ENCODE measurements at places on chromosomes 2 and 18. TPM values are rescaled to one million over a fixed set of nuclear protein-coding genes. Genes with fewer than 3 reads are reported as not detected.

The UGT1A4 gene
- total RNA-seq, result not detected

GRCh38 chr2:134917888-134918525, 615 bp upstream of the CCNT2 start:
- no peaks in the 10 kb centered on the region for H3K27me3 ChIP-seq
- peak overlapping the region; percentile 93 for H3K4me3 ChIP-seq
- peaks cover 40% of the 10 kb centered on the region for H3K4me1 ChIP-seq
- no peak for DNase-seq
- H3K36me3 ChIP-seq, result no peaks in the 10 kb centered on the region
- H3K27ac ChIP-seq, result peak overlapping the region; percentile 99

- peak overlapping the region; percentile 73 for H3K4me3 ChIP-seq
- DNase-seq, result peak; percentile 87
- H3K4me1 ChIP-seq, result peaks cover 42% of the 10 kb centered on the region
- H3K27me3 ChIP-seq, result peaks cover 49% of the 10 kb centered on the region
Observed at GRCh38 chr2:1742681-1743395, 1.5 kb downstream of the PXDN start.

- DNase-seq, result no peak
- H3K4me3 ChIP-seq, result no peak overlapping the region
- H3K27ac ChIP-seq, result no peak overlapping the region
Observed at GRCh38 chr18:50563376-50563775, 3.5 kb downstream of the MAPK4 start.

- no peak overlapping the region for H3K27ac ChIP-seq
- no peak for DNase-seq
- H3K4me1 ChIP-seq, result no peaks in the 10 kb centered on the region
- no peaks in the 10 kb centered on the region for H3K27me3 ChIP-seq
Observed at GRCh38 chr2:105915005-105915558, 170.4 kb downstream of the NCK2 start.

- no peak for DNase-seq
- no peak overlapping the region for H3K27ac ChIP-seq
- H3K4me1 ChIP-seq, result no peaks in the 10 kb centered on the region
- no peak overlapping the region for H3K4me3 ChIP-seq
- no peaks in the 10 kb centered on the region for H3K27me3 ChIP-seq
Observed at GRCh38 chr18:44848644-44849335, 168.1 kb downstream of the SETBP1 start.

DNA sequence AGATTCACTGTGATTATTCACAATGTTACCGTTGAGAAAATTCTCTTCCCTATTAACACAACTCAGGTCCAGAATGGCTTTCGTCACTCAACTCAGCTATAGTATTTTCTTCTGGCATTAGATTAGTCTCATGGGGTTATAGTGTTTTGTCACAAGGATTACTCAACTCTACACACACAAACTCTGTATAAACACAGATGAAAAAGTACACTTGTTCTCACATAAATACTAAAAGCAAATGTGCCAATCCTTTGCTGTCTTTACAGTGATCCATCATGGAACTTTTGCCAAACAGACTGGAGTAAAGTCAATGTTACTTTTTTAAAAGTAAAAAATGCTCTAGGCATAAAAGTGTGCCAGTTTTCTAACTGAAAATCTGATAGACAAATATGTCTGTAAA, 267.6 kb downstream of the RBM43 start:
- no peak overlapping the region for H3K27ac ChIP-seq
- H3K4me1 ChIP-seq, result peaks cover 3% of the 10 kb centered on the region
- H3K36me3 ChIP-seq, result no peaks in the 10 kb centered on the region
- no peak overlapping the region for H3K4me3 ChIP-seq

- no peak overlapping the region for H3K27ac ChIP-seq
- H3K36me3 ChIP-seq, result no peaks in the 10 kb centered on the region
- no peaks in the 10 kb centered on the region for H3K27me3 ChIP-seq
- H3K4me1 ChIP-seq, result peaks cover 15% of the 10 kb centered on the region
- no peak for DNase-seq
Observed at GRCh38 chr2:129439406-129440302, 539.8 kb upstream of the RAB6C start.

The LDLRAD4 gene
- total RNA-seq, result 31.6 TPM

The GTF3C2 gene
- total RNA-seq, result 64.5 TPM

DNA sequence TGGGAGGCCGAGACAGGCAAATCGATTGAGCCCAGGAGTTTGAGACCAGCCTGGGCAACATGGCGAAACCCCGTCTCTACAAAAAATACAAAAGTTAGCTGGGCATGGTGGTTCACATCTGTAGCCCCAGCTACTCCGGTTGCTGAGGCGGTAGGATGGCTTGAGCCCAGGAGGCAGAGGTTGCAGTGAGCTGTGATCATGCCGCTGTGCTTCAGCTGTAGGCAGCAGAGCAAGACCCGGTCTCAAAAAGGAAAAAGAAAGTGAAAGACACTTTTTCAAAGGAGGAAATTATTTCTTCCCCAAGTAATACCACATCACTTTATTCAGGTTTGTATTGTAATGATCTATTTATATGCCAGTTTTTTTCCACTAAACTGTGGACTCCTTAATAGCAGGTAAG, 35.7 kb upstream of the TAF4B start:
- no peak overlapping the region for H3K4me3 ChIP-seq
- H3K4me1 ChIP-seq, result no peaks in the 10 kb centered on the region
- H3K27ac ChIP-seq, result no peak overlapping the region
- no peaks in the 10 kb centered on the region for H3K36me3 ChIP-seq

- H3K4me1 ChIP-seq, result no peaks in the 10 kb centered on the region
- H3K27ac ChIP-seq, result no peak within 1 kb of the TSS
- DNase-seq, result no peak
- no peak within 1 kb of the TSS for H3K4me3 ChIP-seq
- no peaks in the 10 kb centered on the region for H3K36me3 ChIP-seq
- peaks cover 14% of the 10 kb centered on the region for H3K27me3 ChIP-seq
Observed at GRCh38 chr2:27275211-27276150, at the start of gene DNAJC5G. Gene DNAJC5G, plus strand, starts transcription at chr2:27275433. Its CDS starts 1,296 bp downstream, at chr2:27276729.

The IL36A gene
- total RNA-seq, result not detected

The NPHP1 gene
- 4.1 TPM for total RNA-seq

The TUBB8B gene
- not detected for total RNA-seq

The EFHD1 gene
- total RNA-seq, result 15.8 TPM

DNA sequence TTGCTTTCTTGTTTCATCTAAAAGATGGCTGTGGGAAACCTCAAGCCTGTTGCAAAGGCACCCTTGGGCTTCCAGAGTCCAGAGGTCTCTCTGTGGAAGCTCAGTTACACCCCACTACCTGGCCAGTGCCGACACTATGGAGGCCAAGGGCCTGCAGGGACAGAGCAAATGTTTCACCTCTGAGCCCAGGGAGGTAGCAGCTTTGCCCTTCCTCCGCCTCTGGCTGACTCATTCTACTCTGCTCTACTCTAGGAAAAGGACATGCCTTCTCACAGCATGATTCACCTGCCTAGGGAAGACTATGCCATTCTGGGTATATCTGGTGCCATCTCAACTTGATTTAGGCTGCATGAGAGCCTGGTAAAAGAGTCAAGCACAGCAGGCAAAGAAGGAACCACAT, 12.2 kb downstream of the MYOM1 start:
- H3K27me3 ChIP-seq, result no peaks in the 10 kb centered on the region
- H3K4me3 ChIP-seq, result no peak overlapping the region
- no peaks in the 10 kb centered on the region for H3K4me1 ChIP-seq
- H3K27ac ChIP-seq, result no peak overlapping the region
- DNase-seq, result no peak
- no peaks in the 10 kb centered on the region for H3K36me3 ChIP-seq

- peak overlapping the region; percentile 94 for H3K27ac ChIP-seq
- H3K36me3 ChIP-seq, result no peaks in the 10 kb centered on the region
- H3K4me1 ChIP-seq, result peaks cover 35% of the 10 kb centered on the region
- no peaks in the 10 kb centered on the region for H3K27me3 ChIP-seq
- H3K4me3 ChIP-seq, result peak overlapping the region; percentile 90
Observed at GRCh38 chr2:131104487-131105155, 515 bp upstream of the PLEKHB2 start.

DNA sequence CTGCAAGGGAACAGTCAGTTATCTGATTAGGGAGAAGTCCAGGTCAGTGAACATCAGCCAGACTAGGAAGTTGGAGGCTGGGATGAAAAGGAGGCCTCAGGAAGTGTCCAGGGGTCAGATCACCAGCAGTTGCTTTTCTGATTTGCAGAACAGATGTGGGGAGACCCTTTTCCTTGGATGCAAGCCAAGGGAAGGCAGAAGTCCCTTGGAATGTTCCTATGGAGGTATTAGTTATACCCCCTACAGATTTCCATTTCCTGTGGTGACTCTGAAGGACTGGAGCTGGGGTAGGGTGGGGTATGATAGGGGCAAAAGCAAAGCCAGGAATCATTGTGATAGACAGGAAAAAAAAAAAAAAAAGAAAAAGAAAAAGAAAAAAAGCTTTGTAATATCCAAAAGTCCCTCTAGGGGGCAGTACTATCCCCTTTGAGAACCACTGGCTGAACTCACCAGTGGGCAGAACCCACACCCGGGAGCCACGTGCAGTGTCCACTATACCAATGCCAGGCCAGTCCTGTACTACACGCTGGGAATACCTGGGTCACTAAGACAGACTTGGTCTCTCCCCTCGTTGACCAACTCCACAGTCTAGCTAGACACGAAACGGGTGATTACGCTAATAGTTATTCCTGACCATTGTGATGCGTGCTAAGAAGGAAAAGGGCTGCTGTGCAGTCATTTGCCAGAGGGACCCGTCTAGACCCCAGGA, 7.4 kb downstream of the DYSF start:
- H3K27me3 ChIP-seq, result peaks cover 29% of the 10 kb centered on the region
- H3K4me3 ChIP-seq, result no peak overlapping the region
- no peak overlapping the region for H3K27ac ChIP-seq
- H3K4me1 ChIP-seq, result peaks cover 4% of the 10 kb centered on the region
- no peaks in the 10 kb centered on the region for H3K36me3 ChIP-seq

- no peak for DNase-seq
- H3K27me3 ChIP-seq, result no peaks in the 10 kb centered on the region
- H3K4me3 ChIP-seq, result no peak overlapping the region
- no peaks in the 10 kb centered on the region for H3K36me3 ChIP-seq
- H3K4me1 ChIP-seq, result no peaks in the 10 kb centered on the region
Observed at GRCh38 chr2:188315750-188316149, 24.1 kb downstream of the GULP1 start.

DNA sequence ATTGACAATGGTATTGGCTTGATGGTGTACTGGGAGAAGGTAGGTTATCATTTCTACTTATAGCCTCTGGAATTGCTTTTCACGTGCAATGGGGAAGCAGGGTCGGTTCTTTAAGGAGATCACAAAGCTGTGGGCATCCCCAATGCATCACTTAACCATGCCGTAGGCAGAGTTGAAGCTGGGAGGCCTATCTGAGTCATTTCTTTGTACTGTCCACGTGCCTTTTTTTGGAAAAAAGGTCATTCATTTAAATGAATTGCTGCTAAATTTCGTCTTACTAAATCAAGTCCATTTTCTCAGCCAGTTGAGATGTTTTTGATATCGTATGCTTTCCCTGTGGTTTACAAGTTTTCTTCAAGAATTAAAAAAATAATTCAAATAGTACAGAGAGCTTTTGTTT, 17.2 kb upstream of the GYPC start:
- no peaks in the 10 kb centered on the region for H3K36me3 ChIP-seq
- no peak overlapping the region for H3K27ac ChIP-seq
- no peaks in the 10 kb centered on the region for H3K4me1 ChIP-seq
- H3K4me3 ChIP-seq, result no peak overlapping the region
- H3K27me3 ChIP-seq, result no peaks in the 10 kb centered on the region
- peak; percentile 21 for DNase-seq

- peaks cover 26% of the 10 kb centered on the region for H3K4me1 ChIP-seq
- peak overlapping the region; percentile 6 for H3K27ac ChIP-seq
- no peak overlapping the region for H3K4me3 ChIP-seq
- H3K27me3 ChIP-seq, result no peaks in the 10 kb centered on the region
Observed at GRCh38 chr2:216006164-216006663, 7.1 kb downstream of the MREG start.

DNA sequence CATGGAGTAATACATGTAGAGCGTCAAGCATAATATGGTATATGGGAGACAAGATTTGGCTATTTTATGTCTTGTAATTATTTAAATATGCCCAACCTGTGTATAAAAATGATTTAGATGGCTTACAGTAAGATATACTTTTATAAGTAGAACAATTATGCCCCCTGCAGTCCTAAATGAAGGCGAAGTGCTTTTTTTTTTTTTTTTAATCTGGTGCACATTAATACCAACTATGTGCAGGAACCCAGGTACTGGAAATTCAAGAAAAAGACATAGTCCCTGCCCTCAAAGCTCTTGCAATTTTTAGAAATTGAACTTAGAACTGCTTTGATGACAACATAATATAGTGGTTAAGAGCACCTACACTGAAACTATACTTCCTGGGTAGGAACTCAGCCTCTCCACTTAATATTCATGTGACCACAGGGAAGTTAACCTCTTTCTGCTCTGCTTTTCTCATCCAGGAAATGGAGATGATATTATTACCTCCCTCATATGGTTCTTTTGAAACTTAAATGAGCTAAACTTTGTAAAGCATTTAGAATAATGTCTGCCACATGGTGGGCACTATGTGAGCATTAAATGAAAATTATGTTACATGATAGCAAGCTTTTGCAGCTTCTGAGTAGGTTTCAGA, 38.1 kb downstream of the AFTPH start:
- H3K27ac ChIP-seq, result no peak overlapping the region
- DNase-seq, result no peak
- no peak overlapping the region for H3K4me3 ChIP-seq
